ENCODE measurements at places on chromosomes 7 and 10.
A peak's percentile ranks its signal among the peaks of the same experiment; 100 is the strongest.

DNA sequence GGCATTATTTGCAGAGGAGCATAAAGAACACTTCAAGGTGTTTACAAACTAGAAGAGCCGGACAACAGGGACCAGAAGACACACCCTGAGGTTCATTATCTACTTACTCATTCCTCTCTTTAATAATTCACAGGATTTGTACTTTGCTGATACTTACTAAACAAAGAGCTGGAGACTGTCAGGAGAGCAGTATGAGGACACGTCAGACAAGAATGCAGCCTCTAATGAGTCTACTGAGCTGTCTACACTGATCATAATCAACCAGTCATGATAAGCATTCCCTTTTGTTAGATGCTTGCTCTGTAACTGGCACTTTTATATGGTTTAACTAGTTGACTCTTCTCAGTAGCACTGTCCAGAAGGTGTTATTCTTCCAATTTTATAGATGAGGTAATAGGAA, 243.3 kb upstream of the CDC14C start:
- no peak for DNase-seq

GRCh38 chr10:15879058-15879457, 18.8 kb upstream of the MINDY3 start:
- DNase-seq = no peak

GRCh38 chr7:18873734-18874336, 243.6 kb downstream of the TWIST1 start:
- no peak for DNase-seq

DNA sequence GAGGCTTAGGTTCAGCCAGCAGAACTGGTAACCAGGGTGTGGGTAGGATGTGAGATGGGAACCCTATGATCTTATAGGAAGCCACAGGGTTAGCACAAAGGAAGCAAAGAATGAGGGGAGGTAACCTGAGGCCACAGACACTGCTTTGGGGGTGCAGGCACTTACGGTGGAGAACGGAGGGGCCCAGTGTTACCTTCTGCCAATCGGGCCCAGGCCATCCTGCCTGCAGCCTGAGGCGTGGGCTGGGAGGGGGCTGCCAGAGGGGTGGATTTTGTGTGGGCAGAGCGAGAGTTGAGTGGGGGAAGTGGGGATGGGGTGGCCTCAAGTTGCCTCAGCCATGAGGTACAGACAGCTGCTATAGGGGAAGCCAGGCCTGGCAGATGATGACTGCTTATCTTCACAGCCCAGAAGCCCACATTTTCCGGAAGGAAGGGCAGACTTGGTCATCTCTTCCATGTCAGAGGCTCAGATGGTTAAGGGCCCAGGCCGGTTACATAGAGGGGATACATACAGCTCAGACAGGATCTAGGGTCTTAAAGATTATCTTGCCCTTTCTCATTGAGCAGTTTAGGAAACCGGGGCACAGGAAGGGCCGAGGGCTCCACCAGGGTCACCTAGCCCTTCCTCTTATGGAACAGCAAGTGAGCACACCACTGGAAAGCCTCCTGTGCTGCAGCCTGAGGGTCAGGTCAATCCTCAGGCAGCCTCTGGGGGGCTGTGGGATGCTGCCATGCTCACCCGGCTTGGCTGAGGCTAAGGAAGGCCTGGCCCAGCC, 24.4 kb upstream of the VSIR start:
- no peak for DNase-seq

DNA sequence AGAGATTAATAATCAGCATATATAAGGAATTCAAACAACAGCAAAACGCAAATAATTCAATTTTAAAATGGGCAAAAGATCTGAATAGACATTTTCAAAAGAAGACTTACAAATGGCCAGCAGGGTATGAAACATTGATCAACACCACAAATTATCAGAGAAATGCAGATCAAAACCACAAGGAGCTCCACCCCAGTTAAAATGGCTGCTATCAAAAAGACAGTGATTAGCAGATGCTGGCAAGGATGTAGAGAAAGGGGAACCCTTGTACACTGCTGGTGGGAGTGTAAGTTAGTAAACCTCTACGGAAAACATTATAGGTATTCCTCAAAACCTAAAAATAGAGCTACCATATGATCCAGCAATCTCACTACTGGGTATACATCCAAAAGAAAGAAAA, 128.0 kb upstream of the CACUL1 start:
- DNase-seq = no peak

- no peak for DNase-seq
Measured at GRCh38 chr7:1260244-1260635, 27.6 kb downstream of the UNCX start.

DNA sequence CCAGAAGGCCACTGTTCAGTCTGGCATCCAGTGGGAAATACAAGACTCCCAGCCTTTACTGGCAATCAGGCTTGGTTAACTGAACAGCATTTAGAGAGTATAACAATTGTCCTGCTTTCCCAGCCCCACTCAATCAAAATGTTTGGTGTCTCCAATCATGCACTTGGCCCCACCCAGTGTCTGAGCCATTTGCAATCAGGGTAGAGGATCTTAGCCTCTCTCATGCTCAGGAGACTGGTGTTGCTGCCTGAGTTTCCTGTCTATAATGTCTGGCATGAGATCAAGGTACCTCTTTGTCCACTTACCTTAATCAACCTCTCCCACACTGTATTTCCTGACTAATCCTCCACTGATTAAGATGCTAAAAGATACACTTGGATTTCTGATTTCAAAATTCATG, 290.2 kb upstream of the GHITM start:
- DNase-seq = no peak

DNA sequence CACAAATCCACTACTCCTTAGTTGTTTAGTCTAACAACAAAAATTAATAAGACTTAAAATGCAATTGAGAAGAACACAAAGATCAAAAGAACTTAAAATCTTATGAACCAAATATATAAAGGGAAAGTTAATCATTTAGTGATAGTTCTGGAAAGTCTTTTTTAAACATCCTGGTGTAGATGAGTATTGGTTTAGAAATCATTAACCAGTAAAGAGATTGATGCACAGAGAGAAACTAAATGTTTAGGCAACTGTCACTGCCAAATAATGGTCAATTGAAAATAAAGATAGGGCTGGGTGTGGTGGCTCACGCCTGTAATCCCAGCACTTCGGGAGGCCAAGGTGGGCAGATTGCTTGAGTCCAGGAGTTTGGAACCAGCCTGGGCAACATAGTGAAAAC, 44.9 kb downstream of the SP8 start:
- DNase-seq = no peak

- DNase-seq = no peak
Measured at GRCh38 chr10:112792487-112793201, 157.4 kb upstream of the TCF7L2 start.

GRCh38 chr7:122306320-122307227, 2.0 kb upstream of the FEZF1 start:
- no peak for DNase-seq

- DNase-seq = peak; percentile 74
Measured at GRCh38 chr7:50266635-50267386, 37.7 kb upstream of the IKZF1 start.

GRCh38 chr7:14340393-14341074, 351.1 kb upstream of the ETV1 start:
- no peak for DNase-seq

- no peak for DNase-seq
Measured at GRCh38 chr7:19747740-19748339, 25.6 kb downstream of the TMEM196 start.

GRCh38 chr10:34555653-34556052, 259.4 kb downstream of the PARD3 start:
- no peak for DNase-seq

DNA sequence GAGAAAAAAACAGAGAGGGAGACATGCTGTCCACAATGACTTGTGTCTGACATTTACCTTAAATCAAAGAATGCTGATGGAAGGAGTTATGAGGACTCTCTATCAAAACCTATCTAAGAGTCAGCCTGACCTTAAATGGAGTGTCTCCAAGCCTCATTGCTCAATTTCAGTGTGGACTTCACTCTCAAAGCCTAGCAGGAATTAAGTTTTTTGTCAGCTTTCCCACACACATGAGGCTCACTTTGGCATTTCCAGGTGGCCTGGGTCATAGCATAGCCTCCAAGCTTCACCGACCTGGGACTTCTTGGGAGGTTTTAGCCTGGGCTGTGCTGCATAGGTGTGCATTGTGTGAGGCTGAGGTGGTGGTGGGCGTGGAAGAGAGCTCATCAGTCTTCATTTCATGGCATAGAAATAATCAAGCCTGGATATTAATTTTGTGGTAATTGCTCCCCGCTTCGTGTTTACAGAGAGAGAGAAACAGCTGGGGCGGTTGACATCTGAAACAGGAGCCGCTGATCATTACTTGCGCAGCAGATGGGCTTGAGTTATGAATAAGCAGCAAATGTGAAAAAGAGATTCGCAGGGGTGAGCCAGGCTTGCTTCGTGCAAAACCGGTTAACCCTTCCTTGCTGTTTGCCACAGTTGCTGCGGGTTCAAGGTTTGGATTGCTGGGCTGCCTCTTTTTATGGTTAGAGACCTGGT, 647.8 kb downstream of the INHBA start:
- DNase-seq = no peak

DNA sequence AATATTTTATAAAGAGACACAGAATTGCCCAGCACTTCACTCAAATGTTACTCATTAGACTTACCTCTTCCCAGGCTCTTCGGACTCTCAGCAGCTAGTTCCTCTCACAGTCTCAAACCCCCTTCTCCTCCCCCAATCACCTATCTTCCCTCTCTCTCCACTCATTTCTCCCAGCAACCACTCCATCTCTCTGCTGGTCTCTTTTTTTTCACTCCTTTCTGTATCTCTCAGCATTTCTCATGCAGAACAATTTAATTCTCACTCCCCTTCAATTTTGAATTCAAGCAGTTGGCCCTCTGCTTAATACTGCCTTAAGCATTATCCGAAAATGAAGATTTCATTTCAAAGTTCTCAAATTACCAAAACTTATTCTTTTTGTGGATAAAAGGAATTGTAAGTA, 34.4 kb upstream of the CAV2 start:
- no peak for DNase-seq

- DNase-seq = no peak
Measured at GRCh38 chr7:300546-301290, 10.7 kb downstream of the FOXL3 start.

DNA sequence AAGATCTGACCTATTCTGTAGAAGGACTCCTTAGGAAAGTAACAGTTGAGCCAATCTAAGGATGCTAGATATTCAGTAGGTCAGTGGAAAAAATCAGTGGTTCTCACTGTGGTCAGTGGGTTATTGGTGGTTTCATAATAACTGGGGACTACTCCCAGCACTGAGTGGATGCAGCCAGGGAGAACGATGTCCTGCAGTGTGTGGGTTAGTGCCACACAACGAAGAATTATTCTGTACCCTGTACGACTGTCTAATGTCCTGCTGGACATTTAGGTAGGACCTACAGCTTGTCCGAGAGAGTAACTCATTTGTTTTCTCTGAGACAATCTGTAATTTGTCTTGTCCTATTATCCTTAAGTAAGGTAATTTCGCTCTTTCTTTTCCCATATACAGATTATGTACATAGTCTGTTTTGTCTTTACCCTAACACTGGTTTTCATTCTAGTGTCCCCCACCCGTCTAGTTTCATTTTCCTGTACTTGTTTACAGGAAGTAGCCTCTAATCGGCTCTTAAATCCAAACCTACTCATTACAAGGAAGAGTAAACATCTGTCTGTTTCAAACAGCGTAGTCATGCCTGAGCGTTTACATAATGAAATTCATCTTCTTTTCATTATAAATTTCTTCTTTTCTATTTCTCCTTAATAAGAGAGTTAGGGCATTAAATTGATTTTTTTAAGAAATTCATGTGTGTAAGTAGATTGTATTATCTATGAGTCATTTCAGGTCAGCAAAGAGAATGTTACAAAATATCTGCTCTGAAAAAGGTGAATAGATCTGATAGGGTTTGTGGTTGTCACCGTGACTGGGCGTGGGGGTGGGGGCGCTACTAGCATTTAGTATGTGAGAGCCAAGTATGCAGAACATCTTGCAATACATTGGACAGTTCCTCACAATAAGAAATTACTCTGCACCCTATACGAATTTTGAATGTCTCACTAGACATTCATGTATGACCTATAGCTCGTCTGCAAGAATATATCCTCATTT, 8.3 kb upstream of the ZC3HAV1L start:
- peak; percentile 76 for DNase-seq

DNA sequence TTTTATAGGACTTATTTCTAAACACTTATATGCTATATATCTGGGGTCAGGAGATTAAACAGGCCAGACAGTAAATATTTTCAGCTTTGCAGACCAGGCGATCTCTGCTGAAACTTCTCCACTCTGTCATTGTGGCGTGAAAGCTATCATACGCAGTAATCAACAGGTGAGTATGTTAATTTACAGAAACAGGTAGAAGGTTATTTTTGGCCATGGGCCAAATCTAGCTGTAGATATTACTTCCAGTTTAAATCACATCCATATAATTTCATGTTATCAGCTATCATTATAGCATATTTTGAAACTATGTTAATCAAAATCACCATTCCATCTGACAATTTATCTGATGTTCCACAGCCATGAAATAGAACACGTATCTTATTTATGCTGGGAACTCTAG, 67.8 kb downstream of the GPR37 start:
- DNase-seq = no peak

DNA sequence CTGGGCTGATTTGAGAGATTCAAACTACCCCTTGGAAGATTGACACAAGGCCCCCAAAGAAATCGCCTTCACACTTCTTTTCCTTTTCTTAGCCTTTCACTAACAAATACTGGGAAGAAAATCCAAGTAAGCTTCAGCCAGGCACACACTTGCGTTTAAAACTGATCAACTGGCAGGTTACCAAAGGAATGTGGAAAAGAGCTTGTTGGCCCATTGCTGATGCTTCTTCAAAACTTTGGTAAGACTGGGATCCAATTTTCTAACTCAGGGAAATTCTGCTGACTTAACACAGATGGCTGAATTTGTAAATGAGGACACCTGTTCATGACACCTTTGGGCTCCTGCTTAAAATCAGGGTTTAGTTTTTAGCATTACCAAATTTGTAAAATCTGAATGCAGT, 464.5 kb upstream of the GALNT17 start:
- DNase-seq = no peak

DNA sequence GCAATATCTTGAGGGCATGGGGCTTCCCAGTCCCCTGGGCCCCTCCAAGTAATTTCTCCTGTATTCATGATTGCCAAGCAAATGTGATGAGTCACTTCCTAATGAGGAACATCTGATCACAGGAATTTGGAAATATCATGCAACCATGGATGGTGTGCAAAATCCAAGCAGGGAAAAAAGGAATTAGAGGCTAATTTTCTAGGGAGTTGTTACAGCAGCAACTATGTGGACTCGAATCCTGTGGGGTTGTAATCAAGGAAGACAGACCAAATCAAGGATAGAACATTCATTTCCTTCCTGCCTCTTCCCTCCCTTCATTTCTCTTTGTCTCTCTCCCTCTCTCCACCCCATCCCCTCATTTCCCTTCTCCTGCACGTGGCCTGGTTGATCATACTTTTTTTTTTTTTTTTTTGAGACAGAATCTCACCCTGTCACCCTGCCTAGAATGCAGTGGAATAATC, 23.9 kb upstream of the AGFG2 start:
- no peak for DNase-seq

Data from activated gamma-delta T cell treated with anti-CD3 and anti-CD28 coated beads, Interleukin-2, amount 50 U/mL, for 16 hours (primary cell).